Ascending aorta (tissue), 2 donors: ENCODE measurements at places on chromosomes 4 and X.

- H3K4me1 ChIP-seq: no peaks in the 10 kb centered on the region
- H3K27ac ChIP-seq: no peak overlapping the region
- no peak for DNase-seq
- H3K4me3 ChIP-seq: no peak overlapping the region
- H3K36me3 ChIP-seq: no peaks in the 10 kb centered on the region
Observed at GRCh38 chrX:147476008-147476407, 435.7 kb upstream of the FMR1 start.

- no peaks in the 10 kb centered on the region for H3K36me3 ChIP-seq
- DNase-seq: no peak
- H3K27me3 ChIP-seq: no peaks in the 10 kb centered on the region
- H3K27ac ChIP-seq: no peak overlapping the region
- no peak overlapping the region for H3K4me3 ChIP-seq
Observed at GRCh38 chrX:47316276-47317025, 53.9 kb upstream of the ZNF157 start.

- H3K36me3 ChIP-seq: no peaks in the 10 kb centered on the region
- no peak overlapping the region for H3K27ac ChIP-seq
- DNase-seq: no peak
- H3K27me3 ChIP-seq: no peaks in the 10 kb centered on the region
- H3K4me1 ChIP-seq: no peaks in the 10 kb centered on the region
- no peak overlapping the region for H3K4me3 ChIP-seq
Observed at GRCh38 chr4:80004319-80004718, 68.7 kb downstream of the ANTXR2 start.

DNA sequence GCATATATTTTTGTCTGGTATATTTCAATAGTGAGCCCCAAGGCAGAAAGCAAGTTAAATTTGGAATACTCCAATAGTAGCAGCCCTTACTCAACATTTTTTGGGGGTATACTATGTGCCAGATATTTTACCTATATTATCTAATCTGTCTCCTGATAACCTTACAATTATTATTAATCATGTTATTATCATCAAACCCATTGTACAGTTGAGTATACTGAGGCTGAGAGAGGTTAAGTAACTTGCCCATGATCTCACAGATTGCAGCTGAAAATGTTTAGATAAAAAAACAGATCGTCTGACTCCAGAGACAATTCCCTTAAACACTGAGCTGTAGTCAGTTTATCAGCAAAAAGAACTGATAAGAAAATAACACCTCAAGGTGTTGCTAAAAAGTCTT is 6.5 kb upstream of the RBBP7 start:
- H3K4me3 ChIP-seq: no peak overlapping the region
- no peak overlapping the region for H3K27ac ChIP-seq
- no peak for DNase-seq
- no peaks in the 10 kb centered on the region for H3K36me3 ChIP-seq

GRCh38 chrX:155262970-155263754 is 1.1 kb downstream of the RAB39B start:
- H3K4me1 ChIP-seq: no peaks in the 10 kb centered on the region
- no peaks in the 10 kb centered on the region for H3K36me3 ChIP-seq
- no peak for DNase-seq
